ENCODE measurements at places on chromosomes 3 and 15.
A peak's percentile ranks its signal among the peaks of the same experiment; 100 is the strongest.

DNA sequence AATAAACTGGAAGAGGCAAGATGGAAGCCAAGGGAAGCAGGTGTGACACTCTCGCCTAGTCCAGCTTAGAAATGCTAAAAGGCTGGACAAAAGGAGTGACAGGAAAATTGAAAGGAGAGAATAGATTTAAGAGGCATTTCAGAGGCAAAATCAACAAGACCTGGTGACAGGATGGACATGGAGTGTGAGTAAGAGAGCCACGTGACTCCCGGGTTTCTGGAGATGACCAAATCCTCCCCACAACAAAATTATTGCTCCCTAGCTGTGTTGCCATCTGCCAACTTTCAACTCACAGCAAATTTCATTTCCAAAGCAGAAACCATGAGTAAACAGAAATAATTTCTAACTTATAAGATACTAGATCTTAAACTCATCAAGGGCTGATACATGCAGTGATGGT, 52.6 kb downstream of the MTHFS start:
- DNase-seq = no peak
- H3K27me3 ChIP-seq = no peaks in the 10 kb centered on the region
- H3K27ac ChIP-seq = no peak overlapping the region
- no peaks in the 10 kb centered on the region for H3K36me3 ChIP-seq
- no peaks in the 10 kb centered on the region for H3K4me1 ChIP-seq

GRCh38 chr3:37456270-37456708, 281.9 kb upstream of the LRRFIP2 start:
- H3K36me3 ChIP-seq = no peaks in the 10 kb centered on the region
- H3K4me1 ChIP-seq = no peaks in the 10 kb centered on the region
- DNase-seq = peak; percentile 91
- H3K4me3 ChIP-seq = no peak overlapping the region
- H3K27ac ChIP-seq = peak overlapping the region; percentile 43
- H3K27me3 ChIP-seq = no peaks in the 10 kb centered on the region

- no peaks in the 10 kb centered on the region for H3K27me3 ChIP-seq
- H3K4me3 ChIP-seq = no peak overlapping the region
- DNase-seq = no peak
- peaks cover 6% of the 10 kb centered on the region for H3K4me1 ChIP-seq
- H3K36me3 ChIP-seq = no peaks in the 10 kb centered on the region
- no peak overlapping the region for H3K27ac ChIP-seq
Measured at GRCh38 chr3:128786434-128787020, 60.5 kb downstream of the RAB7A start.

DNA sequence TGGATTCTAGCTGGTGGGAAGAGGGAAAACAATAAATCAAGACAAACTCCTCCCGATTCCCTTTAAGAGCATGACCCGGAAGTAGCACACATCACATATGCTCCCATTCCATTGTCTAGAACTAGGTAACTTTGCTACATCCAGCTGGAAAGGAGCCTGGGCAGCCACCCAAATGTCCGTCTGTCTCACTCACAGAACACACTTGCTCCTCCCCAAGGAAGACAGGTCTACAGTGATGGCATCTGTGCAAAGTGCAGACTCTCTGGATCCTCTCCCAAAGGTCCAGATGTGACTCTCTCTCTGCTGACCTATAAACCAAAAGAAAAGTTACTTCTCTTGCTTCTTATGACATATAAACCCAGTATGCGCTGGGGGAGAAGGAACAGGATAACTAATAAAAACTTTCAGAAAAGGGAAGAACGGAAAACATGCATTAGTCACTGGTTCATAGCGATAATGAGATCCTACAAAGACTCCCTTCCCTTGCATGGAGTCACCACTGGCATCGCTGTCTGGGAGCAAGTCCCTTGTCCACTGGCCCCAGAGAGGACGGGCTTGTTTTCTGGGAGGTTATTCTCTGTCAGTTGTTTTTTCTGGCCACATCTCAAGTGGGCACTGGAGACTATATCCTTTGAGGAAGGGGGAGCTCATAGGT, 29.8 kb upstream of the EPHB3 start:
- DNase-seq = peak; percentile 46
- H3K4me1 ChIP-seq = no peaks in the 10 kb centered on the region
- no peak overlapping the region for H3K27ac ChIP-seq
- H3K4me3 ChIP-seq = no peak overlapping the region
- H3K36me3 ChIP-seq = no peaks in the 10 kb centered on the region
- H3K27me3 ChIP-seq = no peaks in the 10 kb centered on the region

- H3K27me3 ChIP-seq = no peaks in the 10 kb centered on the region
- DNase-seq = no peak
- no peak overlapping the region for H3K4me3 ChIP-seq
- H3K36me3 ChIP-seq = peaks cover 17% of the 10 kb centered on the region
- H3K27ac ChIP-seq = no peak overlapping the region
Measured at GRCh38 chr3:33401781-33402180, 38.4 kb downstream of the UBP1 start.

GRCh38 chr3:186283651-186284348, 78.2 kb downstream of the DGKG start:
- H3K36me3 ChIP-seq = no peaks in the 10 kb centered on the region
- no peaks in the 10 kb centered on the region for H3K27me3 ChIP-seq
- DNase-seq = no peak

DNA sequence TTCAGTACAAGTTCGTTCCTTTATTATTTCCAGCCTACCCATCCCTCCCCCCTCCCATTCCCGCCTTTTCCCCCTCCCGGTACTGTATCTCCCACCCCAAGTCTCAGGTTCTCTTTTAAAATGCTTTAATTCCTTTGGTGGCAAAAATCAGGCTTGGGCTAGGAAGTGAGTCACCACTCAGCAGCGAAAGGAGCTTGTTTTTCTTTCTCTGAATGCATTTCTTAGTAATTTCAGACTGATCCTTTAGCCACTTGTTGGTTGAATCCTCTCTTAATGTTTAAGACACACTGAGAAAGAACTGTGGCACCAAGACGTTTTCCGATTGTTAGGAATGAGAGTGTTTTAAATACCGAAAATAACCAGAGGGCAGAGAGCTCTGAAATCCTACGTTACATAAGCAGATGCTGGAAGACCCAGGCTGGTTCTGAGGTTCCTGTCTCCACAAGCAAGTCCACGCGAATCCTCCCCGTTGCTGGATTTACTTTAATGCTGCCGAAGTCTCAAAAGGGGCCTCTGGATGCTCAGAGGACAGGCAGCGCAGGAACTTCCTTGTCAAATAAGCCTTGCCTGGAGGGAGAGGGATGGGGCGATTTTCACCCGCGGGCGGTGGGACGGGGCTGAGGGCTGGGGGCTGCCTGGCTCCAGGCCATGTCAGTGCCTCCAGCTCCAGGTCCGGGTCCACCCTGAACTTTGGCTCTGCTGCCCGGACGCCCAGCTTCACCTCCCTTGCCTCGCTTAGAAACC, 854 bp upstream of the COL8A1 start:
- peak overlapping the region; percentile 64 for H3K27ac ChIP-seq
- no peaks in the 10 kb centered on the region for H3K36me3 ChIP-seq
- DNase-seq = peak; percentile 79
- peaks cover 3% of the 10 kb centered on the region for H3K4me1 ChIP-seq
- peak overlapping the region; percentile 91 for H3K4me3 ChIP-seq

- H3K36me3 ChIP-seq = no peaks in the 10 kb centered on the region
- no peak for DNase-seq
- no peak overlapping the region for H3K4me3 ChIP-seq
- H3K27me3 ChIP-seq = no peaks in the 10 kb centered on the region
Measured at GRCh38 chr15:58391088-58391487, 40.7 kb upstream of the LIPC start.

GRCh38 chr15:92028389-92028724, 174.8 kb downstream of the SLCO3A1 start:
- no peak for DNase-seq
- no peak overlapping the region for H3K4me3 ChIP-seq
- peaks cover 6% of the 10 kb centered on the region for H3K4me1 ChIP-seq
- peak overlapping the region; percentile 78 for H3K27ac ChIP-seq

All from aorta (tissue), 5 donors.